Activated naive CD4-positive, alpha-beta T cell treated with anti-CD3 and anti-CD28 coated beads for 36 hours (primary cell): ENCODE measurements at places on chromosomes 2 and 18.

DNA sequence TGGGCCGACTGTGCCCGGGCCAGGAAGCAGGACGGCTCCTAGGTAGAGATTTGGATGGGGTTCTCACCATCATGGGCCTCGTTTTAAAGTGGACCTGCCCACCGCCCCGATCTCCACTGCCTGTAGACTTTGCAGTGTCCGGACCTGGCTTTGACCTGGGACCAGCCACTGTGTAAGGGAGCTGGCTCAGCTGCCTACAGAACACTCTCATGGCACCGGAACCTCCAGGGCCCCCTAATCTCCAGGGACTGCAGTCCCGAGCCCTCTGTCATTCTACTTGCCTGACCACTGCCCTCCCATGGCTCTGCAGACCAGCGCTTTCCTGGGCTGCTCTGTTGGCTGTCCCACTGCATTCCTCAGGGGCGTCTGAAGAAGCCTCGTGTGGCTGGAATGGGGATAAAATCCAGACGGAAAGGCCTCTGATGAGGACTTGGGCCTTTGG is 120.8 kb downstream of the GLI2 start:
- no peak for DNase-seq

DNA sequence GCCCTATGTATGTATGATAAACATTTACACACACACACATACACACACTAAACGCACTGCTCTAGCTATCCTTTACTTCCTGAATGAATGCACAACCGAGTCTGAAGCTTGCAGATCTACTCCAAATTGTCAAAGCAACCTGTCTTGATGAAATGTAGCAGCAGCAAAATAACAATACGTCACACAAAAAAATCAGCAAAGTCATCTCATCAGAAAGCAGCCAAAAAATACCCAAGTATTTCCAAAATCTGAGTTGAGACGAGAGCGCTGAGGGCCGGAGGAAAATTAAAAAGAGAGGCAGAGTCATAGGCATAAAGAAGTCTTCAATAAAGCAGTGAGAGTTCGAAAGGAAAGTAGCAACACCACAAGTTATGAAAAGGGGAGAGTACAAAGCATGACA is 67.7 kb downstream of the ZNF521 start:
- DNase-seq = no peak

DNA sequence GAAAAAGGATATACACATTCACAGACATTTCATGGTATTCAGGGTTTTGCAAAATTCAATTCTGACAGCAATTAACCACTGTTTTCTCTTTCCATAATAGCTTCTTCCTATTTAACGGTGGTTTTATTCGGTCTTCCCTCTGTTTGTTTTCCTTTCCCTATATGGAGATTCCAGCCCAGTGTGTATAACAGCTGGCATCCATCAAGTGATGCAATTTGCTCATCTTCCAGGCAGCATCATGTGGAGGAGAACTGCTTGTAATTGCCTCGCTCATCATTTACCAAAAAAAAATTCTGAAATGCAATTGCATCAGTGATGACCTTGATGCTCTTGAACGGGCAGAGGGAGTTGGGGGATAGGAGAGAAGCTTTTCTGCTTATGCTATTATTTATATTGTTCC is 165.9 kb upstream of the PGAP1 start:
- no peak for DNase-seq

- DNase-seq = no peak
Observed at GRCh38 chr2:44912660-44913059, 28.8 kb upstream of the SIX3 start.

DNA sequence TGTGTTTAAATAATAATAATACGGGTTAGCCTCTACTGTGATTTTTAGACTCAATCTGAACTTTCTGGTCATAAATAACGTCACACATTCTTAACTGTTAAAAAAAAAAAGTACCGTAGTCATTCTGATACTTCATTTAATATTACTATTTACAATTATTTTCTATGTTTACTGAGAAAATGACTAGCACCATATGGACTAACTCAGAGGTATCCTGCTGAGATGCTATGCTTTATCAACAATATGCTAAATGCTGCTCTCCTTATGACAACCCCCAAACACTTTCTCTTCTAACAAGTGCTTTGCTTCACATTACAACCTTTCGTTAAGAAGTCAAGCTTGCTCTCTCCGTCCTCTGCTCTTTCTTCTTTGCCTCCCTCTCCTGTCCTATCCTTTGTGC is 182.1 kb downstream of the AFF3 start:
- no peak for DNase-seq

- no peak for DNase-seq
Observed at GRCh38 chr2:57146951-57147350, 899.7 kb upstream of the VRK2 start.

DNA sequence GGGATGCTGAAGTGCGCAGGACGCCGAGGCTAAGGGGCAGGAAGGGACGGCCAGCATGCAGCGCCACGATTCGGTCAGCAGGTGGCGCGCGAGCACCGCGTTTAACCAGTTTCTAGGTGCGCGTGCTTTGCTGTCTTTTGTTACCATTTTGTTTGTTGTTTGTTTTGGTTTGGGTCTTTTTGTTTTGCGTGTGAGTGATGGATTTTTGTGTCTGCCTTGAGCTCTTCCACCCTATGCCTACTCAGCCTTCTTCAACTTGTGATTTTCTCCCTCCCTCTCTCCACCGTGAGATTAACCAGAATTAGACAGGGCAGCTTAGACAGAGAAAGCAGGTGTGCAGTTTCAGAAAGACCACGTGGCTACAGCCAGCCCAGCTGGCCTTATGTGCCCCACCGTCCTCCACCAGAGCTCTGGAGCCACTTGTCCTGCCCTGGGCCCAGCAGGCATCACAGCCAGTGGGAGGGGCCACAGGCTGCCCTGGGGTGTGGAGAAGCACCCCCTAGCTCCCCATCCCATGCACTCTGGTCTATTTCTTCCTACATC is 180.2 kb downstream of the RNF144A start:
- peak; percentile 84 for DNase-seq

DNA sequence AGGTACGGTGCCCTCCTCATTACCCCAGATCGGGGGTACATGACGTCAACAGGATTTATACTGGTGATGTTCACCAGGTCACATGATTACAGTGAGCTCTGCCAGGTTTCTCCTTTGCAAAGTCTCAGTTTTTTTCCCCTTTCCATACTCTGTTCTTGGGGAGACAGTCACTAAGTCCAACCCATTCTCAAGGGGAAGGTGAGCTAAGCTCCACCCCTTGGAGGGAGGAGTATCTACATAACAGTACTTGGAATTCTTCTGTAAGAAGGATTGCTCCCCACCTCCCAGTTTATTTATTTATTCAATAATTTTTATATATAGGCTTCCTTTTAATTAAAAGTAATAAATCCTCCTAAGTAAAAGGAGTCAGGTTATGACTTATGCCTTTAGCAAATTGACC is 34.1 kb upstream of the SOS1 start:
- no peak for DNase-seq
